HT1080 (cell line): ENCODE measurements at places on chromosomes 5 and 9.

- no peak for DNase-seq
Measured at GRCh38 chr9:110114859-110115201, 93.1 kb downstream of the C9orf152 start.

- no peak for DNase-seq
Measured at GRCh38 chr5:2991884-2992283, 240.4 kb upstream of the IRX2 start.

DNA sequence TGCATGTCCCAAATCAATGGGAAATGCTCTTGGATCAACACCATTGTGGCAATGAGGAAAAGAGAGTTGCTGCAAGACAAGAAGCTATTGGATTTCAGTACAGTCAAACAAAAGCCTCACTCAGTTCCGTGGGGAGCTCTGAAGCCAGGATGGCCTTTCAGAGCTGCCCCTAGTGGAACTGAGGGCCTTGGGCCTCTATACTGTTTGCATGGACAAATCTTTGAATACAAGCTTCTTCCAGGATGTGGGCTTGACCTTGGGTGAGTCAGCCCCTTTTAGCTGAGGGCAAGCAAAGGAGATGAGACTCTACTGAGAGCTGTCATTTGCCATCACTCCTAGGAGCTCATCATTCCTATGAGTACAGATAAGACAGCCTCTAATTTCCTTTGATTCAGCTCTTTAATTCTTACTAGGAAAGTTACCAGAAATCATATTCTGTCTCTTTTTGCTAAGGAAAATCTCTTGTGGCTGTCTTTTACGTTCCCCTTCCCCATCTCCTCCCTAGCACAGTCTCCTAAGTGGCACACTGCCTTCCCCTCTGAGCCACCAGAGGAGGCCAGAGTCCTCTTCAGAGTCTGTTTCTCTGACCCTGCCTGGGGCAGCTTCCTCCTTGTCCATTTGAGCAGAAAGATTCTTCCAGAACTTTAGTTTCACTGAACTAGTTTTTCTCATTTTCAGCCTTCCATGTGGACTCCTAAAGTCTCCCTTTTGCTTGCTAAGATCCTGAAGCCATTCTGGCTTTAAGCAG, 168.8 kb upstream of the POC5 start:
- DNase-seq: peak; percentile 72

GRCh38 chr9:113018247-113018646, 6.3 kb upstream of the ZNF883 start:
- DNase-seq: no peak

DNA sequence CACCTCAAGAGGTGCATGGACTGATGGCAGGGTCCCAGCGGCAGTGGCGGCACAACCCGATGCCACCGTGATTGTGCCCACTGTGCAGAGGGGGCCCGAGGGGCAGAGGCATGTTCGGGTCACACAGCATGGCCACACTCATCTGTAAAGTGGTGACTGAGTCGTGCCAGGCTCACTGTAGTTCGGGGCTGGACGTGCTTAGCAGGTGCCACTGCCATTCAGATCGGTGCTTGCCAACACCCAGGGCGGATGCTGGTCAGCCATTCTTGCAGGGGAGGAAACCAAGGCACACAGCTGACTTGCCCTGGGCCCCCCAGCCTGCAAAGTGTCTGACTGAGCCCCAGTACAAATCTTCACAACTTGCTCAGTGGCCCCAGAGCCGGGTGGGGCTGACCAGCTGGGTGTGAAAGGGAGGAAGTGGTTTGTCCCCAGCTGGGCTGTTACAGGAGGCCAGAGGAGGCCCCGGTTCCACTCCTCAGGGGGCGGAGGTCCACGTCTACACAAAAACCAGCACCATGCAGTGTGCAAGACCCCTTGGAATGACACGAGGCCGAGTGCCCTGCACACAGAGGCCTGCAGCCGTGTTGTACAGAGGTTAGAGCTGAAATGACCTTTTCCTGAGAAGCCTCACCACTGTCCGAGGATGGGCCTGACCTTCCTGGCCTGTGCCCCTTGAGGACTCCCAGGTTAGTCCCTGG, 17.9 kb downstream of the FGD3 start:
- DNase-seq: no peak

DNA sequence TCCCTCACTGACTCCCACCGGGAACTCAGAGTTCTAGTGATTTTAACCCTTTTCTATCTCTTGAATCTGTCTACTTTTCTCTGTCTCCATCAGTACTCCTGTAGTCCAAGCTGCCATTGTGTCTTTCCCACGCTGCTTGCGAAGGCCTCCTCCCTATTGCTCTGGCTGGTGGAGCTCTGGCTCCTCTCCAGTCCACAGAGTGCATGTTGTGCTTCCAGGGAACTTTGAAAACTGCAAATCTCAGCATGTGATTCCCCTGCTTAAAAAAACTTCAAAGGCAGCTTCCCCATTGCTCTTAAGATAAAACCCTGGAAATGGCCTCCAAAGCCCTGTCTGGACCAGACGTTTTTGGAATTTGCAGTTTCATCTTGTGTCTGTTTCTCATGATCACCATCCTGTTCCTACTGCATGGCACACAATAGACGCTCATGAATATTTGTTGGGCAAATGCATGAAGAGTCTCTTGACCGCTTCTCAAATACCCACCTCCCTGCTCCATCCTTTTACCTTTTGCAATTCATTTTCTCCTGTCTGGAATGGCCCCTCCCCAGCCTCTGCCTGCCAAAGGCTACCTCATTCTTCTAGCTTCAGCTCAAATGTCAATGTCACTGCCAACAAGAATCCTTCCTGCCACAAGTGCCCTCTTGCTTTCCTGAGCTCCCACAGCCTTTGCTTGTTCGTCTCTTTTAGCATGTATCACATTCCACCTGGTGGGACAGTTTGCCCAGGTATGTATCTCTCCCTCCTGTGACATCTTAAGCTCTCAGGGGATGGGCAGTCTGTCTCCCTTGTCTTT, 293.2 kb downstream of the ARHGAP26 start:
- no peak for DNase-seq

GRCh38 chr9:38062498-38063362, 6.3 kb downstream of the SHB start:
- peak; percentile 61 for DNase-seq

GRCh38 chr5:115309751-115310370, 13.4 kb upstream of the CCDC112 start:
- DNase-seq: peak; percentile 48

DNA sequence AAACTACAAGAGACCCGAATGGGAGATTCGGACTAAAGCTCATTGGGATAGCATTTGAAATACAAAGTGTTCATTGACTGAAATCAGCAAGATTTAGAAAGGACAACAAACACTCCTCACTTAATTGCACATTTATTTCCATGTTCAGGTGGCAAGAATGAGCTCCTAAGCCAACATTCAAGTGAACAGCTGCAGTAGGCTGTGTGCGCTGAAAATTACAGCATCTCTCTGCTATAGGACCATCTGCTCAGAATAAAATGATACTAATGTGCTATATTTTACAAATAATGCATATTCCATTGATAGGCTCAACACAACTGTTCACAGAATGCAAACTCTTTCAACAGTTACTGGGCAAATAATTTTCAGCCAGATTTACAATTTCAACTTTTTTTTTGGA, 61.8 kb downstream of the ELAVL2 start:
- no peak for DNase-seq

DNA sequence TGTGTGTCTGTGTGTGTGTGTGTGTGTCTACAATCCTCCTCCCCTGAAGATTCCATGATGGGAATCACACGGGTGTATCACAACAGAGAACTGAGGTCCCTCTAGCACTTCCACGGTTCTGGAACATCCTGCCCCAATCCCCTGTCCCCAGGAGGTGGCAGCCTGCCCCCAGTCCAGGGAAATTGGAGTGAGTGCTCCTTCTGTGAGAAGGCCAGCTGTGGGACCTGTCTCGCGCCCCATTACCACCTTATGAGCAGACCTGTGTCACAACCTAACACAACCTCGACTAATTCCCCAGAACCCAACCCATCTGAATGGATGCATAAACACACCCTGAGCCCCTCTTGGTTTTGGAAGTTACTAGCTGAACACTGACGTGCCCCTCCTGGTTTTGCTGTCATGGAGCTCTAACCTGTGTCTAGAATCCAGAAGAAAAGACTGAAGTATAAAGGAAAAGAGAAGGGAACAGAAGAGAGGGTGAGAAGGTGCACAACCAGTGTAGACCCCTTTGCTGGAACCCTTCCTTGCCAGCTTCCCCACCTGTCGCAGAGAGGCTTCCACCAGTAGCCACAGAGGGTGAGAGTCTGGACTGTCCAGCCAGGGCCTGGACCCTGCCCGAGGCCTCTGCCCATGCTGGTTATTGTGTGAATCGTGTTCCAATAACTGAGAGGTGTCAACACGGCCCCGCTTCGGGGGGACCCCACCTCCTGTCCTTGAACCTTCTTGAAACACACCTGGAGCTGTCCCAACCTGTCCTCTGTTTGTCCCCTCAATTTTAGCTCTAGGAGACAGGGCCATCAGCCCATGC, 3.4 kb downstream of the BTNL9 start:
- no peak for DNase-seq

GRCh38 chr9:76545191-76545590, 86.2 kb downstream of the GCNT1 start:
- DNase-seq: no peak

- no peak for DNase-seq
Measured at GRCh38 chr9:77677397-77677796, 29.3 kb upstream of the GNA14 start.

DNA sequence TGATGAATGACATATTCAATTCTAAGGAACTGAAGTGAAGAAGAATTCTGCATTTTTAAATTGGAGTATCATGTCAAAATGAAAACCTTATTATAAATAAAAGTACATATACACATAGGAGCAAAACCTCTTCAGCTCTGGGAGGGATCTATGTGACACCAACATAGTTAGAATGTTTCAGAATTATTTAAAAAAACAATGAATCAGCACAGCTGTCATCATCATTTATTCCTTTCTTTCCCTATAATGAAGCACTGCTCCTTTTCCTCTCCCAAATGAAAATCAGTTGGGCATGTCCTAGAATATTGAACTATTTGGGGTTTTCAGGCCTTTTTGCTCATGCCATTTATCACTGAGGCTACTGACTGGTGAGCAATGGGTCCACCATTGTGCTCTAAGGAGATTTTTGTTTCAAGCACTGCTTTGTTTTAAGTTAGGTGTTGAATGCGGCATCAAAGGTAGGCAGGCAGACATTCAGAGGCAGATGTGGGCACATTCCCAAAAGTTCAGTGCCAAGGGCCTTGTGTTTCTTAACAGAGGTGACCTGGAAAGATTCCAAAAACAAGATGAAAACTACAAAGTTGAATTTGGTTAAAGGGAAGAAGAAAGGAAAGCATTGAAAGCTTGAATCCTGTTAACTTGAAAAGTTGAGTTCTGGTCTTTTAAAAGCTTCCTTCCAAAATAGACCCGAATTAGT, 126.4 kb upstream of the ADAMTSL1 start:
- DNase-seq: no peak
